Keratinocyte (primary cell): ENCODE measurements at places on chromosomes 5 and 9. TPM values are rescaled to one million over a fixed set of nuclear protein-coding genes. Genes with fewer than 3 reads are reported as not detected.

PCDHA2 gene
- polyA plus RNA-seq = 0.01 TPM in 1 of 3 replicates, not detected in the others

NIPSNAP3A gene
- 32.9 to 48.0 TPM (median 47.5 TPM) in 3 replicates for polyA plus RNA-seq

MRPS30 gene
- 31.5 to 62.1 TPM (median 34.6 TPM) in 3 replicates for polyA plus RNA-seq

GRCh38 chr9:19649336-19650041 lies 139.3 kb downstream of the SLC24A2 start:
- no peak for DNase-seq

GRCh38 chr5:82327941-82328340 lies 49.8 kb upstream of the RPS23 start:
- DNase-seq = no peak

CCDC171 gene
- polyA plus RNA-seq = 0.34 to 0.72 TPM (median 0.46 TPM) in 3 replicates

FOXD4L6 gene
- 0.03 to 0.19 TPM in 2 of 3 replicates, not detected in the other for polyA plus RNA-seq

SMIM32 gene
- polyA plus RNA-seq = not detected in 3 replicates

- DNase-seq = no peak
Observed at GRCh38 chr9:82308836-82309235, 320.3 kb downstream of the SPATA31D1 start.

- DNase-seq = no peak
Observed at GRCh38 chr9:87592554-87593358, 95.1 kb downstream of the DAPK1 start.

PTBP3 gene
- polyA plus RNA-seq = 43.7 to 83.3 TPM (median 51.0 TPM) in 3 replicates

FCN1 gene
- not detected in 3 replicates for polyA plus RNA-seq

GRCh38 chr9:3028535-3028934 lies 184.6 kb upstream of the PUM3 start:
- DNase-seq = no peak
